ENCODE measurements at places on chromosomes 5 and 9.

DNA sequence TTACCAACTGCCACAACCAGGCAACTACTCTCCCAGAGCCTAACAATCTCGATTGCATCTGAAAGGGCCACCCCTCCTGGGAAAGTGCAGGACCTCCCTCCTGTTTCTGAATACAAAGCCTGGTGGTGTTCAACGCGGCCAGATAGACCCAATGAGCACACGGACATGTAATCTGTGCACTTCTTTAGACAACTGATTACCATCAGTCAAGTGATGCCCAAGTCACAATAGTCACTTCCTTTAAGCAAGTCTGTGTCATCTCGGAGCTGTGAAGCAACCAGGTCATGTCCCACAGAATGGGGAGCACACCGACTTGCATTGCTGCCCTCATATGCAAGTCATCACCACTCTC, 739 bp downstream of the C9orf72 start:
- no peak for DNase-seq

- no peak for DNase-seq
Measured at GRCh38 chr5:150580917-150581316, 59.5 kb upstream of the SYNPO start.

- peak; percentile 42 for DNase-seq
Measured at GRCh38 chr9:126108240-126108639, 218.4 kb upstream of the MVB12B start.

GRCh38 chr5:66788556-66788955, 192.4 kb downstream of the MAST4 start:
- no peak for DNase-seq

- DNase-seq = no peak
Measured at GRCh38 chr5:178207183-178207916, 3.0 kb downstream of the HNRNPAB start.

GRCh38 chr5:8613078-8613685, 744.2 kb downstream of the MTRR start:
- no peak for DNase-seq

GRCh38 chr5:91123901-91124300, 259.2 kb downstream of the ARRDC3 start:
- DNase-seq = no peak

DNA sequence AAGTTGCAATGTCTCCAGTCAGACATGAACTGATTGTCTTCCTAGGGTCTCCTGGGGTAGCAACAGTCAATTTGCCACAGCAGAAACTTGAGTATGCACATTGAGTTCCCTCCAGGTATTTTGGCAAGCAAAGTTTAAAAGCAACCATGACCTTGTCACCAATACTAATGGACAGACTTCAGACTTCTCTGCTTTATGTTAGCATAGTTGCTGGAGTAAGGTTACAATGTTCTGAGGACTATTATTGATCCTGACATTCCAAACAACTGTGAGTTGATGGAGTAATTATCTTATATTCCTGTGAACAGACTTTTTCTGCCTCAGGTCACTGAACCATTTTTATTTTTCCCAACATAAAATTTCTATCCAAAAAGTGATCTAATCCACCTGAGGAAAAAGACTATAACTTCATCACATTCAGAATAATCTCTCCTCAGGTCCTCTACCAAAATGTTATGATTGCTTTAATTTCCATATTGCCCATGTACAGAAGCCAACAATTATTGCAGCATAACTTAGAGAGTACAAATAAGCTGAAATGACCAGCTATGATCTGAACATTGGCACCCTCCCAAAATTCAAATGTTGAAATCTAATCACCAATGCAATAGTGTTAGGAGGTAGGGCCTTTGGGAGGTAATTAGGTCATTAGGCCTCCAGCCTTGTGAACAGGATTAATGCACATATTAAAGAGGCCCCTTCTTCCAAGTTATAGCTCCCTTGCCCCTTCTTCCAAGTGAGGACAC, 228.3 kb downstream of the PDE4D start:
- no peak for DNase-seq

DNA sequence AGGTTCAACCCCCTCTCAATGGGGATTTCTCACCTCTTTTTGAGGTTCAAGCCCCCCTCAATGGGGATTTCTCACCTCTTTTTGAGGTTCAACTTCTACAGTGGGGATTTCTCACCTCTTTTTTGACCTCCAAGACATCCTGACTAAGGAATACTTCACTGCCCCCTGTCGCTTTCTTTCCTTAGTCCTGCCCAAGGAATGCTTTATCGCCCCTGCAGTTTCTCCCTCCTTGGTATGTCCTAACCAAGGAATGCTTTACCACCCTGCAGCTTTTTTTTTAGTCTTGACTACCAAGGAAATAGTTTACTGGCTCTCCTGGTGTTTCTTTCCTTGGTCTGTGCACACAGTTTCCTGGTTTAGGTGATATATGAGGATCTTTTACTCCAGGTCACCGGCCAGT, 9.6 kb upstream of the IRGM start:
- no peak for DNase-seq

GRCh38 chr9:98701576-98701975, 7.2 kb downstream of the GABBR2 start:
- DNase-seq = no peak

DNA sequence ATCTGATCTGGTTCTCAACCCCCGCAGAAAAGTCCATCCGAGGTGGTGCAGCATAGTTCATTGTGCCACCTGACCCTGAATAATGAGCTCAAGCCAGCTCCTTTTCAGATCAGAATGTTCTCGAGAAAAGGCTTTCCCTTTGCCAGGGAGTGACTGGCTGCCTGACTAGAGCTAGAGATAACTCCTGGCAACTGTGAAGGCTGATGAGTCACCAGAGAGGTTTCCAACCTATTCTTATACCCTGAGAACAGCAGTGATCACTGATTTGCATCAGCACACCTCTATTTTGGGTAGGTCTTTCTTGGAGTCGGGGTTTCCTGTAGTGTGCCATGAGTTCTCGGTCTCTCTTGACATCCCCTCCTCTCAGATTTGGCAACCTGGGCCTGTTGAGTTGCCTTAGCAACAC, 127.9 kb downstream of the PIK3R1 start:
- no peak for DNase-seq

GRCh38 chr9:108117306-108117705, 627.7 kb upstream of the KLF4 start:
- no peak for DNase-seq

GRCh38 chr5:99054972-99055371, 126.2 kb upstream of the CHD1 start:
- DNase-seq = no peak

DNA sequence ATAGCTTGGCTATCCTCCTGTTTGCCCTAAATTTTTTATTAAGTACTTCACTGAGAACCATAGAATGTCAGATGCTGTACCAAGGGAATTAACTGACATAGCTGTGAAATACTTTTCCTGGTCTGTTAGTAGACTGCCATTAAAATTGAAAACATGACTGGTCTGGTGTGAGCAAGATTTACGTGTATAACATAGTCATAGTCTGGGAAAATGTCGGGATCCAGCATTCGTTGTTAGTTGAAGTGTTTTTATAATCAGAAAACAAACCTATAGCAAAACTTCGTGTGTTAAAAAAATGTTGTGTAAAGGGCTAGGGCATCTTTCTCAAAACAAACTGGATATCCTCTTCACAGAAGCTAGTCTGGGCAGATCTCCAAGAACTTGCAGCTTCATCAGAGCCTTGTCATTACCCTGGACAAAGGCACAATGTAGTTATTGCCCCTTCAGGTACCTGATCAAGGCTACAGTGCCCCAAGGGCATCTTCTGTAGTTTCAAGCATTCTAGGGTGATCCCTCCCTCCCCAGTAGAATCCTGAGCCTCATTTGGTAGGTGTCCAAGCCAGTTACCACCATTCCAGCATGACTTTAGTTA, 454.2 kb upstream of the SGCD start:
- no peak for DNase-seq

DNA sequence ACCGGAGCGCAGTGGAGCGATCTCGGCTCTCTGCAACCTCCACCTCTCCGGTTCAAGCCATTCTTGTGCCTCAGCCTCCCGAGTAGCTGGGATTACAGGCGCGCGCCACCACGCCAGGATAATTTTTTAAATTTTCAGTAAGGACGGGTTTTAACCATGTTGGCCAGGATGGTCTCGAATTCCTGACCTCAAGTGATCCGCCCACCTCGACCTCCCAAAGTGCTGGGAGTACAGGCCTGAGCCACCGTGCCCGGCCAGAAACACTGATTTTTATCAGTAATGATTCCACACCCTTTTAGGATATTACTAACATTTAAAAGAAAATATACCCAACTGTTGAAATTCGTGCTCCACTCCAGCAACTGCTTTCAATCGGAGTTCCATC, 464 bp upstream of the FAM151B start:
- DNase-seq = no peak

- DNase-seq = no peak
Measured at GRCh38 chr5:134267366-134268018, 41.6 kb upstream of the PPP2CA start.

DNA sequence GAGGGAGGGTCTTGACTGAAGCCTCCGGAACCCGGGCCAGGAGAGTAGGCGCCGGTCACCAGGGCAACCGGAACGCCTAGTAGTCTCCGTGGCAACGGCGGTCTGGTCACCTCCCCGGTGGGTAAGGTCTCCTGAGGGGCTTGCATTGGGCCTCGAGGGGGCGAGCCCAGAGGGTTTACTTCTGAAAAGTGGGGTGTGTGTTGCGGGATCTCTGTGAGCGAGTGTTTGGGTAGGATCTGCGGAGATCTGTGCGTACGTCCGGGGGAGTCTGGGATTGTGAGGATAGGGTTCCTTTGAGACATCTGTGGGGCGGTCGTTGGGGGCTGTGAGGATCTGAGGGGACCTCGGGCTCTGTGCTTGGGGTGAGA, at the start of gene FAM221B:
FAM221B (minus strand) TSS at position 17 of the 368 bp plus-strand sequence. CDS start 2,571 bp downstream, outside the sequence.
- DNase-seq = peak; percentile 77

GRCh38 chr5:98585661-98586310, 187.7 kb upstream of the RGMB start:
- no peak for DNase-seq

GRCh38 chr9:92616655-92617111, 53.2 kb downstream of the IPPK start:
- no peak for DNase-seq

DNA sequence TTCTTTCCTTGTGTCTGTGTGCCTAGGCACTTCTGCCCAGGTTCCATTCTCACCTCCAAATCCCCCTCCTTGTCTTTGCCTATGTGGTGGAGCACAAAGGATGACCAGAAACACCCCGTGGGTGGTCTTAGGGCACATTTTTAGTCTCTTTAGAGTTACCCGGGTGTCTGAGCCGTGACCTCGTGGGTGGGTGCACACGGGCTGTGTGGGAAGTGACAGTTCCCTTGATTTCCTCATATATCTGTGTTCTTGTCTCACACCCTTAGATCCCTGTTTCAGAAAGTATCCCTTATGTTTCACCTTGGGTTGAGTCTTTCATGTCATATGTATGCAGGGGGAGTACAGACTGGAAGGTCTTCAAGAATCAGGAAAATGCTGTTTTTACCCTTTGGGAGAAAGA, 13.4 kb upstream of the SMIM32 start:
- no peak for DNase-seq

- no peak for DNase-seq
Measured at GRCh38 chr5:109692852-109693251, 3.1 kb downstream of the MAN2A1 start.

- DNase-seq = no peak
Measured at GRCh38 chr5:173772384-173773059, 115.6 kb upstream of the CPEB4 start.

DNA sequence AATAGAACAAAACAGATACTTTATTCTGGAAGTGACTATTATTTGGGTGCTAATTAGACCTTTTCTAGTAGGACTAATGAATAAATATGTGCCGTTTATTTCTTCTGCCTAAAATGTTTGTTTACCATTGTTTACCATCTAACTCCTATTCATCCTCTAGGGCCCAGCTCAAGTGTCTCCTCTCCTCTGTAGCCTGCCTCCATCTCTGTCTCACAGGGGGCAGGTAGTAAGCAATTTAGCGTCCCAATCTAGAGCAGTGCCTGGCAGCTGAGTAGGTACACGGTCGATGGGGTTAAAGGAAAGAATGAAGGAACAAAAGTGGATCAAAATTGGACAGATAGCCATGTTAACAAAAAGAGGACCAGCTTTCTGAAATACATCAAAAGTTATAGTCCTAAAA, 230.9 kb downstream of the SLF1 start:
- DNase-seq = no peak

DNA sequence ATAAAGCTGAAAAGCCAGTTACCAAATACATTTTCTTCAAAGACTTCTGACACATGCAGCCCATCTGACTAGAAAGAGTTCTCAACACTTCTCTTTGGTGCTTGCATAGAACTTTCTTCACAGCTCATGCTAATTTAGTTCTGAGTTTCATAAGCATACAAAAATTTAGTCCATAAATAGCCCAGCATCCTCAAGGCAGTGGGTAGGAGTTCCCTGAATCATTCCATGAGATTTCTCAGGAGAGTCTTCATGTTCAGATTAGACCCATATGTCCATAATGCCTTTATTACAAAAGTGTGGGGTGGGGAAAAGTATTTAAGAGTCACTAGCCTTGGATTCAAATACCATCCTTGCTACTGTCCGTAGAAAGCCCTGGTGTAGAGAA, 290.2 kb upstream of the RGMB start:
- DNase-seq = no peak

DNA sequence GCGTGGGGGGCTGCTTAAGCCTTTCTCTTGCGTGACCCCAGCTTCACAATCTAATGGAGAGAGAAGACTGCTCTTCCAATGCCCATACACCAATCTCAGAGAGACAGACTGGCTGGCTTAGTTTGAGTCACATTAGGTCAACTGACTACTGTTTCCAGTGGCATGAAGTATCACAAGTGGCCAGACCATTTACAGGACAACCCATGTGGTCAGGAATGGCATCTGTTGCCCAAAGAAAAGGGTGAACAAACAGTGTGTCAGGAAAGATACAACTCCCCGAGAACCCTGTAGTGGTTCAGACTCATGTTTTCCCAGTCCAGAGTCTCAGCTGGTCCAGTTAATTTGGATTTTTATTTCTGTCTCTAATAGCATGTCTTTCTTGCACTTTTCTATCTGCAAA, 177.4 kb upstream of the IL12B start:
- no peak for DNase-seq
